ENCODE measurements at places on chromosomes 11 and 22. TPM values are rescaled to one million over a fixed set of nuclear protein-coding genes. Genes with fewer than 3 reads are reported as not detected.

THRSP gene
- 0.19 TPM for polyA plus RNA-seq

ABCG4 gene
- 0.05 TPM for polyA plus RNA-seq

PRRG4 gene
- polyA plus RNA-seq: 0.27 TPM

C11orf97 gene
- not detected for polyA plus RNA-seq

NDUFA6 gene
- polyA plus RNA-seq: 87.8 TPM

SLC22A12 gene
- polyA plus RNA-seq: not detected

ANO1 gene
- 4.1 TPM for polyA plus RNA-seq

MMP26 gene
- polyA plus RNA-seq: not detected

TUBA8 gene
- polyA plus RNA-seq: 3.9 TPM

MN1 gene
- polyA plus RNA-seq: 11.8 TPM
